ENCODE measurements at places on chromosomes 5 and 9.

DNA sequence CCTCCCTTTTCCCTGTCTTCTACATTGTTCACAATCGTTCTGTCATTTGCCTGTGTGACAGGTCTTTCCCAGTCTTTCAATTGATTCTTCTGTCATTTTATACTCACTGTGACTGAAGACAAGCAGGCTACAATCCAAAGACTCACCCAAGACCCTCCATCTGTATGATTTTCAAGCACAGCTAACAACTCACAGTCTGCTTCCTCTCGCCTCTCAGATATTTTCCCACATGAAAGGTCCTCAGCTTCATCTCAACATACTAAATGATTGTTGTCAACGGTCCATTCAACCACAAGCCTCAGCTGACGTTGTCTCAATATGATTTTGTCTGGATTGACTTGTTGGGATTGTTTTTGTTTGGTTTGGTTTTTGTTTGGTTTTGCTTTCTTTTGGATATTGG is 346.5 kb downstream of the NFIB start:
- no peak for DNase-seq

DNA sequence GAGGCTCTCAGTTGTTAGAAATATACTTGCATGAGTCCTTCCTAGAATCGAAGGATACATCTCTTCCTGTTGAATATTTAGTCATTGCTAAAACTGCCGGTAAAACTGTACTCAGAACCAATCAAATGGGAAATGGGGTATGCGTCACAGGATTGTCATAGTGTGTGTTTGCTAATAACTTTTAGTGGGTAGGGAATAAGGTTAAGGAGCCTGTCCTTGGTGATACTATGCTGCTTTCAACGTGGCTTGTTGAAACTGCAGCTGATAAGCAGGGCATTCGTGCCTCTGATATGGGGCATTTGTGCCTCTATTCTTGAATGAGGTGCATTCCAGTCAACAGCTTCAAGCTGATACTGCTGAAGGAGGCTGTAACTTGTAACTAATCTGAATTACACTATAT is 26.6 kb downstream of the HABP4 start:
- no peak for DNase-seq

GRCh38 chr5:16455668-16456067 is 9.9 kb downstream of the ZNF622 start:
- no peak for DNase-seq

DNA sequence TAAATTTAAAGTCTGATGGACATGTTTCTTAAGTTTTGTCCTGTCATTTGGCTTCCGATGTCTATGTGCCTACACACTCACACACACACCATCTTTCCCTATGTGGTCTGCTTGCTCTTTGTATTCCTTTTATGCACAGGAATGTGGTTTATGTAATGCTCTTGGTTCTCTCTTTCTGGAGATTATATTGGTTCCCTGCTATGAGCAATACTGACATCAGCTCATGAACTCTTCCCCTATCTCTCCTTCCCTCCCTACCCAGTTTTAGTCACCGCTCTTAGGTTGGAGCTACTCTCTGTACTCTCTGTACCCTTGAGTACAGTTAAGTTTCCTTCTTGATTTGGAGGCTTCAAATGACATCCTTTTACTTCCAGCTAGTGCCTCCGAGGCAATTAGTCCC is 77.9 kb upstream of the MVB12B start:
- no peak for DNase-seq

DNA sequence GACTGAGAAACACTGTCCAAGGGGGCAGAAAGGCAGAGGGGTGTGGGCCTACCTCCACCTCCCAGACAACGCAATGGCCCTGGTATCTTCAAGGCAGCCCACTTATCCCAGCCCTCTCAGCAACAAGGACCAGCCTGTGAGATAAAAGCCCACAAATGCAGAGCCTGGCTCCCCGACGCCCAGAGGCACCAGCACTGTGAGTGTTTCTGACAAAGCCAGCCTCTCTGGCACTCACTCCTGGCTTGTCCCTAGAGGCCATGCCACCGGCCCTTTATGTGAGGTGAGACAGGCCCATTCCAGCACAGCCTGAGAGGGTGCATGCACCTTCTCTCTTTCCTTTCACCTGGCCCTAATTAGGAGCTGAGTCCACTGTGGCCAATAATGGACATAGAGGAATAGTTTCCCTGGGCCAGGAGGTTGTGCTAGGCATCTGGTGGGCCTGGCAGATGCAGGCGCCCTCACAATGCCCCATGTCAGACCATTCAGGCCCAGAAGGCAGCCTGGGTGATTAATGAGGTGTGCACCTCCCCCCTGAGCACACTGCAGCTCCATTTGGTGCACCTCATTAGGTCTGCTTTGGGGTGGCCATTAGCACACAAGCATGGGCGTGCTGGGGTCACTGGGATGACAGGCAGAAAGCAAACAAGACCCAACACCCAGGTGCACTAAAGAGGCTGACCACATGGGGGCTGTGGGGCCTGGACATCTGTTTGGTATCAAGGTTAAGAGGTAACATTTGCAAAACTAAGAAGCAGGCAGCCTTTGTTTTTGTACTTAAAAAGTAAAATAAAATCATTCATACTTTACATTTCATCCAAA is 176.0 kb downstream of the MED10 start:
- no peak for DNase-seq

- no peak for DNase-seq
Observed at GRCh38 chr5:171821286-171821685, 35.7 kb downstream of the SMIM23 start.

GRCh38 chr5:73182307-73182706 is 9.3 kb downstream of the TMEM174 start:
- DNase-seq: no peak

- DNase-seq: no peak
Observed at GRCh38 chr9:121725008-121725775, 73.8 kb downstream of the DAB2IP start.

DNA sequence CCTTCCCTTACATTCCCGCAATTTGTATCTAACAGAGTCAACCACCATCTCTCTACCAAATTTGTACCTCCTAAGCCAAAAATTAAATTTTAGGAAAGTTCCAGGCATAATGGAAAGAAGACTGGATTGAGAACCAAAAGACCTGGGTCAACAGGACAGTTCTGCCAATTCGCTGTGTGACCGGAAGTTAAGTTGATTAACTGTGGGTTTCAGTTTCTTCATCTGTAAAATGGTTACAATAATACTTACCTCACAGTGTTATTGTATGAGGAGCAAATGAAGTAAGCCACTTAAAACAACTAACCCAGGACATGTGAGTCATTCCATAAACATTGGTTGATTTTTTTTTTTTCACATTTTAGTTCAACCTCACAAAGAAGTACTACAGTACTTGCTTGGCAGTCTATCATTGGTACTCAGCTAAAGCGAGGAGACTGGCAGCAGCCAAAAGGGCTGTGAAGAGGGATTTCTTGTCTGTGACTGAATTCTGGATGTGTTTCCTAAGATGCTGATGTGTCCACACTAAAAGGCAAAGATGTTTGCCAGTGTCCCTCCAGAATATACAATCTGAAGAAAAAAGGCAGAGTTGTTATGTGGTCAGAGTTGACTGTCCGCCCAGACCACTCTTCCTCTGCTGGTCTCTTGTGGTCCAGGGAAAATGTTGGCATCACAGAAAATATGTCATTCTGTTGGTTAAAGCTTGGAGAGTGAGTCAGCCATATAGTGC is 198.6 kb downstream of the TLE1 start:
- no peak for DNase-seq

DNA sequence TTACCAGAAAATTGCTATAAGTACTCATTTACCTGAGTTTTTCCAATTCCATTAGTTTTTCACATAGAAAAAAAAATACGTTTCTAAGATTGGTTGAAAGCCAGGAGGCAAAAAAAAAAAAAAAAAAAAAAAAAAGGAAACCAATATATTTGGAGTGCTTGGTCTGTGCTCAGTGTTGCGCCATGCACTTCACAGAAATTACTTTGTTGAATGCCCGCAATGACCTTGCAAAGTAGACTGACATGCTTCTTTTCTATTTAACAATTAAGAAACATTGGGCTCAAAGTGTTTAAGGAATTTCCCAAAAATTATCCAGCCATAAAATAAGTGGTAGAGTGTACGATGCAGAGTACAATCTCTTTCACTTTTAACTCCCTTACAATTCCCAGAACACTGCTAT is 65.2 kb upstream of the PAPPA start:
- DNase-seq: no peak

All from NCI-H2081 (cell line).